GM23338 (cell line): ENCODE measurements at places on chromosomes 12 and 14. TPM values are rescaled to one million over a fixed set of nuclear protein-coding genes. Genes with fewer than 3 reads are reported as not detected.
A peak's percentile ranks its signal among the peaks of the same experiment; 100 is the strongest.

DNA sequence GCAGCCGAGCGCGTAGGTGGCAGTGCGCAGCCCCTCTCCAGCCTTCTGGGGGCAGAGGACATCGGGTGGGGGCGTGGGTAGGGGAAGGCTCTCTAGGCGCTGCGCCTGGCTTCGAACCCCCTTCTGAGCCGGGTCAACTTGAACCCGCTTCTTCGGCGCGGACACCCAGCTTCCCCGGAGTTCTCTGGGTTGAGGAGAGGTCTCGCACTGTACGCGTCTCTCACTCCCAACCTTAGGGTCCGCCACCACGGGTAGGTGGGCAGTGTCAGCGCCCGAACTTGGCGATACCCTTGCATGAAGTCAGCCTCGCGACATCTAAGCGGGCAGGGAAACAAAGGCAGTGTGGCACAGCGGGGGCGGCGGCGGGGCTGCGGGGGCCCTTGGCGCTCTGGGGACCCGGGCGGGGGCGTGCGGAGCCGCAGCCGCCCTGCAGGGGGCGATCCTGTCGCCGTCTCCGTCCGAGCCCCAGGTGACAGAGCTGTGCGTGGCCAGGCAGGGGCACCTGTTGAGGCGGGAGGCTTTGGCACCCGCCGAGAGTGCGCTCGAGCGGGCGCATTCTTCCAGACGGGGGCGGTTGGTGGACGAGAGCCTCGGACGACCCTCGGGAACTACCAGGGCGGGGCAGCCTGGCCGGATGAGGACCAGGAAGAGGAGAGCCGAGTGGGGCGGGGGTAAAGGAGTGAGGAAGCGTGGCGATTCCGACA, 1.1 kb downstream of the GALNT16 start:
- peak; percentile 79 for DNase-seq

DNA sequence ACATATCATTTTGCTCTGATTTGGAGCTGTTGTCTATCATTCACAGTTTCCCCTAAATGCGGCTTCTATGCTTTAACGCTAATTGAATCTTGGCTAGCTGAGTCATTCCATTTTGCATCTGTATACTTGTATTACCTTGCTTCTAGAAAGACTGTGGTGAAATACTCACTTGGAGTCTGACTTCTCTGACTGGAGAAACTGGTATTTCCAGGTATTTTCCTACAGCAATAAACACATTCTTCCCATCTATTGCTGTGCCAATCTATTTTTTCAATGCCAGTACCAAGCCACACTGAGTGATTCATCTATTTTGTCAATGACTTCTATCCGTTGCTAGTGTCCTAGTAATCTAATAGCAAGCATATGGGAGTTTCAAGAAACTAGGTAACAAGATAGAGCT, 76.0 kb upstream of the ST8SIA1 start:
- DNase-seq = no peak

DNA sequence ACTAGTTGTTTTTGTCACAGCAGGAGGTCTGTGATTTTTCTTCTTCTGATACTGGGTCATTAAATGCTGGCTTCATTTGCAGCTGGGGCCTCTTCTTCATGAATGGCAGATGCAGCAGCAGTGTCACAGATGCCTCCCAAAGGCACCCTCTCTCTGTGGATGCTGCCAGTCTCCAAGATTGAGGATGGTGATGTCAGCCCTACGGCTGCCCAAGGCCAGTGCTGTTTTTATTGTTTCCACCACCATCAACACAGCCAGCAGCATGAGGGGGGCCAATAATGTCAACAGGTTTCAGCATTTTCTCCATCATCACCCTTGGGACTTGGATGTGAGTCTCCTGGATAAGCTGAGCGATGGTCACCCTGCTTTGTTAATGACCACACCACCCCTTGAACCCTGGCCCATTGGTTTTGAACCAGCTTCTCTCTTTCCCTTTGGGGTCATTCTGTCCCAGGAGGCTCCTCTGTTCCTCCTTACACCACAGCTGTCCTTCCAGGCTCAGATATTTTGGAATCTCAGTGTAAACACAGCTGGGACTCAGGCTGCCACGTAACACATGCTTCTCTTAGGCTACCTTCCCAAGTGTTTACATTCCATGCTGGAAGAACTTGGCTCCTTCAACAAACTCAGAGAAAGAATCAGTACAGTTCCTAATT, 151.7 kb upstream of the DDHD1 start:
- no peak for DNase-seq

GRCh38 chr12:114415525-114415868, 9.6 kb upstream of the TBX5 start:
- DNase-seq = no peak

NGB gene
- polyA plus RNA-seq = 0.10 and 0.21 TPM in 2 replicates

GRCh38 chr14:100618318-100618693, 31.1 kb upstream of the BEGAIN start:
- DNase-seq = no peak

AJUBA gene
- polyA plus RNA-seq = 11.8 and 12.5 TPM in 2 replicates

CIDEB gene
- polyA plus RNA-seq = 3.4 and 5.0 TPM in 2 replicates

PLEKHD1 gene
- 0.14 and 0.19 TPM in 2 replicates for polyA plus RNA-seq

DNA sequence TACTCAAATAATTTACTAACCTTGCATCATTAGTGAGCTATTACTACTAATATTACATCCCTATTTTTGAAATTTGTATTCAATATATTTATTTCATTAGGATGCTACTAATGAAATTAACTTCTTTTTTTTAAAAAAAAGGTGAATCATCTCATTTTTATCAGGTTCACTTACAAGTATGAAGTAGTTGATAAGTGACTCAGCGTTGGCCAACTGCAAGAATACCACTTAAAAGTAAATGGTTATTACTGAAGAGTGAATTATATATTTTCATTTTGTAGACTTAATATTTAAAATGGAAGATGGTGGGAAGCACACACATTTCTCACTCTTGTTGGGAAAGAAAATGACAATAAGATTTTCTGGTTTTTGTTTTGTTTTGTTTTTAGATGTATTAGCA, 19.6 kb downstream of the OR4N2 start:
- no peak for DNase-seq

PTPRO gene
- 1.4 and 2.3 TPM in 2 replicates for polyA plus RNA-seq

DNA sequence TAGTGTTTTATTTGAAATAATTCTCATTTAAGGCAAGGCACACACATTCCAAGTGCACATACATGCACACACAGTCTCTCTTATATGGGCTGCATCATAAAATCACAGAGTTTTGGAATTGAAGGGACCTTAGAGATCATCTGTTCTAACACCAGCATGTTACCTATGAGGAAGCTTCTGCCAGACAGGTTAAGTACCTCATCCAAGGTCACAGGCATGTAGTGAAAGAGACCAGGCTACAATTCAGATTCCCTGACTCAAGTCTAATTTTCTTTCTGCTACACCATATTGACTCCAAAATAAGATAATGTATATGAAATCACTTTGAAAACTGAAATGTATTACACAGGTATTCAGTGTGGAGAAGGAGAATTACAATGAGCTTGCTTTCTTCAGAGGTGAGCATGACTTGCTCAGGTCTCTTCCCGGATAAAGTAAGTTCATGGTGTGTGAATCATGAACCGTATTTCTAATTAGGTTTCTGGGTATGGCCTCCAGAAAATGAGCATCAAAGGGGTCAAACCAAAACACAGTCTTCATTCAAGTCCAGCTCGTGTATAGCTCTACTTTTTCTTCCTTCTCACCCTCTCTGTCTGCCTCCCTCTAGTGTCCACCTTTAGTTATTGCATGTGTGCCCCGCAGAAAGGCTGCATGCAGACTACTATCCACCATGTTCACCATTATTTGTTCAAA, 411.9 kb downstream of the FUT8 start:
- peak; percentile 83 for DNase-seq

OTUB2 gene
- polyA plus RNA-seq = 1.9 and 2.1 TPM in 2 replicates

DNA sequence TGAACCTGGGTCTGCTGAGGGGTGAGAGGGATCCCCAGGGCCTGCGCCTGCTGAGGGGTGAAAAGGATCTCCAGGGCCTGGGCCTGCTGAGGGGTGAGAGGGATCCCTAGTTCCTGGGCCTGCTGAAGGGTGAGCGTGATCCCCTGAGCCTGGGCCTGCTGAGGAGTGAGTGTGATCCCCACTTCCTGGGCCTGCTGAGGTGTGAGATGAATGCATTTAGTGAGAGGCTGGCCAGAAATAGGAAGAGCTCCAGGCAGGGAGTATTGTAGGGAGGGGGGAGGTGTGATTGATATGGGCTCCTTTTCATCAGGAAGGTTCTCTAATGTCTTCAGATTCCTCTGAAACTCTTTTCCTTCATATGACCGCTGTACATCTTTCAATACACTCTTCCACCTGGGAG, 43.0 kb downstream of the FAM186A start:
- peak; percentile 22 for DNase-seq

GRCh38 chr14:103427485-103428443, 42.5 kb downstream of the MARK3 start:
- DNase-seq = peak; percentile 83

DNA sequence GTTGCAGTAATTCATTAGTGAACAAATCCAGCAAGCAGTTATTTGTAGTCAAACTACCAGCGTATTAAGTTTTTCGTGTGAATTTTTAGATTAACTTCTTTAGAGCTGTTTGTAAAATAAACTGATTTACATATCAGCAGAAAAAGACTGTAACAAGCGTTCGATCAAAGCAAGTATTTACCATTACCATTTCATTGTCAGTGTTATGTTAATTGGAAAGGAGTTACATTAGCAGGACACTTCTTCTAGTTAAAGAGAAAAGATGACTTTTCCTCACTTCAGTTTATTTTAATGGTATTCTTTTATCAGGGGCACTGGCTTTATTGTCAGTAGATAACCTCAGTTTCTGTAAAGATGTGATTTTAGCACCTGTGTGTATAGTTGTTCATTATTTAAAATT, 151.1 kb upstream of the AEBP2 start:
- peak; percentile 38 for DNase-seq

DCTN2 gene
- polyA plus RNA-seq = 56.1 and 62.3 TPM in 2 replicates

DNA sequence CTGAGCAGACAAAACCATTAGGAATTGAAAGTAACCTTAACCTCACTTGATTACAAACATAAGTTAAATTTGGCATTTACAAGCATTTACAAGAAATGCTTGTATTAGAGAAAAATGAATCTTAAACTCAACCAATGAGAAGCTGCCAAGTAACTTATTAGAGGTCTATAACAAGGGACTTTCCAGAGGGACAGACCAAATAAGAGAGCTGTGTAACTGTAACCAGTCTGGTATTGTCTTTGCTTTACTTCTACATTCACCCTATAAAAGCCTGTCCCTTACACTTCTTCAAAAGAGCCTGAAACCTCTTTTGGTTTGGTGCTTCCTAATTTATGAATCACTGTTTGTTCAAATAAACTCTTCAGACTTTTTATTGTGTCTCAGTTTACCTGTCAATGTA, 450.0 kb upstream of the FAR2 start:
- DNase-seq = no peak

TAS2R42 gene
- polyA plus RNA-seq = not detected in 2 replicates

CLEC6A gene
- polyA plus RNA-seq = 0.21 TPM in 1 of 2 replicates, not detected in the other

- no peak for DNase-seq
Measured at GRCh38 chr12:125399489-125399888, 334.3 kb downstream of the AACS start.

- peak; percentile 11 for DNase-seq
Measured at GRCh38 chr14:79044894-79045624, 874.9 kb downstream of the NRXN3 start.

CIROP gene
- not detected in 2 replicates for polyA plus RNA-seq

DNA sequence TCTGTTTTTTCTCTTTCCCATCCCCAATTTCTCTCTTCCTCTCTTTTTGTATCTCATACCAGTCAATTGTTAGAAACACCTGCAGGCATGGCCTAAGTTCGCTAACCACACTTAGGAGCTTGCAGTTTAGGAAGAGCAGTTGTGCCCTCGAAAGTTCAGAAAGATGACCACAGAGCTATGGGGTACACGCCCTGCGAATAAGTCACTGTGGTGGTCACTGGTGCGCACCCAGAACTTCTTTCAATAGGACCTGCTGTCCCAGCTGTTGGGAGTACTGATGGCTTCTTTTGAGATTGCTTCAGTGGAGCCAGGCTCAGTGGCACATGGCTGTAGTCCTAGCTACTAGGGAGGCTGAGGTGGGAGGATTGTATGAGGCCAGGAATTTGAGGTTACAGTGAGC, 362.8 kb upstream of the TMTC1 start:
- DNase-seq = no peak

ERGIC2 gene
- polyA plus RNA-seq = 79.7 and 107 TPM in 2 replicates

DNA sequence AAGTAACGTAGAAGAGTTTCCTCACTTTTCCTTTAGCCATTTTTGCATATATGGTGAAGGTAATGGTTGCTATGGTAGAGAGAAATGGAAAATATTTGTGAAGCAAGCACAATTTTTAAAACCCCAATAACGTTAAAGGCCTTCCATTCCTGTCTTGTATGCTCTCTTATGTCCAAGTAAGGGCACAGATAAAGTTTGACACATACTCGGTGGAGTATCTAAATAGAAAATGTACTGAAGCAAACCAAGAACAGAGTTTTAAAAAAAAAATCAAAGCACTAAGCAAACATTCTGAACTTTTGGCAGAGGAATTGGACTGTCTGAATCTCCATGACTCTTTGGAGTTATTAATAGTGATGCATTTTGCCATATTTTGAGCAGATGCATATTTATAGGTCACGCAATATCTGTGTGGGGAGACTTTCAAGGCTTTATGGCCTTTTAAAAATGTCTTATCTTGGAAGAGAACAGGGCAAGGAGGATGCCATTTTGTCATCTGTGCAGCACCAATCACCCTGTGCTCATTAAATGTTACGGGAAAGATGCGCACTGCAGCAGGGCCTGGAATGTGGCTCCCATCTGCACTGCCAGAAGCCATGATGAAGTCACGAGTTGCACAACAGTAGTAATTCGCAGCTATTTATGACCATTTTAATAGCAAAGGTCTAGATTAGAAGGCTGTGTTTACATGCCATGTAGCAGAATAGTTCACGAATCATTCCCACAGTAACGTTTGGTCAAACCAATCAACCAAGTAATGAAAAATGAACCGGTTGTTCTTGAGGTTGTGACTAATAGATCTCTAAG, 23.3 kb upstream of the AMIGO2 start:
- no peak for DNase-seq

DNA sequence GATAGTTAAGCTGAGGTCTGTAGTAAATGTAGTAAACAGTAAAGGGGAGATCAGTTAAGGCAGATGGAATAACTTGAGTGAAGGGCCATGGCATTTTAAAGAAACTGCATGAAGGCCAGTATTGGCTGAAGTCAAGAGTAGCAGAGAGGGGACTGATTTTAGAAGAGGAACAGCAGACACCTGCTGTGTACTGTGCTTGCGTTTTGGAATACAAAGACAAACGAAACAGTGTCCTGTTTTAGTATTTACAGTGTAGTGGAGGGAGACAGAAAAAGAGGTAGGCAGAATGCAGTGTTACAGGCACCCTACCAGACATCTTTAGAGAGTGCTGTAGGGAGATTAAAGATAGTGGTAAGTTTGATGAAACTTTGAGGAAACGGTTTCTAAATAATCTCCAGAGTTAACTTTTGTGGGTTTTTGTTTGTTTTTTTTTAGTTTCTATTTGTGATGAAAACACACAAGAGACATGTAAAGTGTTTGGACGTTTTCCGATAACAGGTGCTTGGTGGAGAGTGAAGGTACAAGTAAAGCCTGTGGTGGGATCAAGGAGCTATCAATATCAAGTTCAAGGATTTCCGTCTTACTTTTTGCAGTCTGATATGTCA, 2.1 kb downstream of the HELB start:
- no peak for DNase-seq

DDX11 gene
- polyA plus RNA-seq = 58.4 and 66.0 TPM in 2 replicates

PRB2 gene
- polyA plus RNA-seq = not detected in 2 replicates
